NCI-H1105 treated with DMSO at 0.1 percent for 48 hours (cell line): ENCODE measurements at places on chromosomes 4 and X.

DNA sequence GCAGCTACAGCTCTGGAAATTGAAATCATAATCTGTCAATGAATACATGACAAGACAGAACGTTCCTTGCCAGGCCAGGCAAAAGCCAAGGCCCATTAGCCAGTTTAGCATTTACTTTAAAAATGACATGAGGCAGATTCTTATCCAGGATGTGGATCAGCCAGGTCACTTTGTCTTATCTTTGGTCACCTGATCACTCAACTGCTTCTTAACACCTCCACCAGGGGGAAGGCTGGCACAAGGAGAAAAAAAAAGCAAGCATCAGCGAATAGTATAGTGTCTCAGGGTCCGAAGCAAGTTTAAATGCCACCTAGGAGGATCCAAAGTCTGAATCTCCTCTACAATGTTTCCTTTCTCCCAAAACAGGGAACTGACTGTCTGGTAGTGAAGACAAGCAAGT, 18.8 kb downstream of the ATP1B4 start:
- peak; percentile 4 for DNase-seq

DNA sequence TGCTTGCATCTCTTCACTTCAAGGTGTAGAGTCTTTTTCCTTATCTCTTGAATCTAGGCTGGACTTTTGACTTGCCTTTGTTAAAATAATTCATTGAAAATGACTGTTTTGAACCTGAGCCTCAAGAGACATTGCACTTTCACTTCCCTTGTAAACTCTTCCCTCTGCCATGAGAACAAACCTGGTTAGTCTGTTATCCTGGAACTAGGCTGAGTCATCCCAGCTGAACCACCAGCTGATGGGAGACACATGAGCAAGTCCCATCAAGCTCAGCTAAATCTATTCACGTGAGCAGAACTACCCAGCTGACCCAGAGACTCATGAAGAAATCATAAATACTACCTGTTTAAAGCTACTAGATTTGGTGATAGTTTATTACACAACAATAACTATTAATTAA, 202.3 kb upstream of the CENPE start:
- DNase-seq, result no peak

- DNase-seq, result no peak
Measured at GRCh38 chrX:109862433-109862832, 129.4 kb upstream of the ACSL4 start.

DNA sequence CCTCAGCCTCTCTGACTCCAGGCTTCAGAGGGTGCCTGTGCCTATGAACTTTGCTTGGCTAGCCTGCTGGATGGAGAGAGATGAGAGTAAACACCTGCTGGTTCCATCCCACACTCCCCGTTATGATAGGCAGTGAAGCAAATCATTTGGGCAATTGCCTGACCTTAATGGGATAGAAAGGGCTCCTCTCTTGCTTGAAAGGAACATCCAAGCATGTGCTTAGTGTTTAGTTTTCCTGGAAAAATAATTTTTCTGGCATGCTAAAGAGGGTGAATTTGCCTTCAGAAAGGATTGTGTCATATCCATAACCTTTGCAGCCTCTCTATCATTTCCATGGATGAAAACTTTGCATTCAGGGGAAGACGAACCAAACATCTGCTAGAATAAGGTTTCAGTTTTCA, 10.8 kb downstream of the PLAC1 start:
- DNase-seq, result no peak

DNA sequence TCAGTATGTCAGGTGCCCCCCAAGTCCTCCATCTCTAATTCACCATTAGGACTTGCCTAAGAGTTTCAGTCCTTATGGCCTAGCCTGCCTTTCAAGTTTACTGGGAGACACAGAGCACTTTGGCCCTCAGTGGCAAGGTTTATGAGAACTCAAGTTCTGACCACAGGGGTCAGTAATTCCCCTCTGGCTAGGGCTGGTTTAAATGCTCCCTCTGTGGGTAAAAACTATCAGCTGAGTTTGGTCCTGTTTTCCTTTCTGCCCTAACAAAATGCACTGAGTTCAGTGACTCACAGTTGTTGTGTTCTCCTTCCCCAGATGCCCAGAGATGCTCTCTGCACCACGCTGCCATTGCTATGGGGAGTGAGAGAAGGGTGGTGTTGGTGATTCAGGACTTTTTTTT, 163.2 kb downstream of the RELL1 start:
- no peak for DNase-seq

- DNase-seq, result no peak
Measured at GRCh38 chr4:152807294-152807829, 27.6 kb downstream of the ARFIP1 start.

DNA sequence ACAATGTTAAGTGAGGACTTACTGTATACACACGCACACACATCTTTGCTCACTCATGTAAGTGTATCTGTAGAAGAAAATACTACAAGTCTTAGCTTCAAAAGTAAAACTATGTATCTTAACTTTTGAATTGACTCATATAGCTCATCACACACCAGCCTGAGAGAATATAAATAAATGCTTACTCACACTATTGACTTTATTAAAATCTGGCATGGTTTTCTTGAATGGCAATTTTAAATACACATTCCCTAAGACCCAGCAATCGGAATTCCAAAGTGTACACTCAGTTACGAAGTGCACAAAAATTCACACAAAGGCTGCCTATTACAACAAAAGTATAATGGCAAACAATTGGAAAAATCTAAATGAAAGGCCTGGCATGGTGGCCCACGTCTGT, 2.0 kb downstream of the ERCC6L start:
- no peak for DNase-seq

GRCh38 chrX:146264763-146265375, 447.2 kb downstream of the SLITRK2 start:
- DNase-seq, result peak; percentile 16

- DNase-seq, result no peak
Measured at GRCh38 chr4:153556435-153556815, 90.3 kb downstream of the TMEM131L start.

GRCh38 chr4:86848136-86848535, 1.0 kb downstream of the SLC10A6 start:
- DNase-seq, result no peak

DNA sequence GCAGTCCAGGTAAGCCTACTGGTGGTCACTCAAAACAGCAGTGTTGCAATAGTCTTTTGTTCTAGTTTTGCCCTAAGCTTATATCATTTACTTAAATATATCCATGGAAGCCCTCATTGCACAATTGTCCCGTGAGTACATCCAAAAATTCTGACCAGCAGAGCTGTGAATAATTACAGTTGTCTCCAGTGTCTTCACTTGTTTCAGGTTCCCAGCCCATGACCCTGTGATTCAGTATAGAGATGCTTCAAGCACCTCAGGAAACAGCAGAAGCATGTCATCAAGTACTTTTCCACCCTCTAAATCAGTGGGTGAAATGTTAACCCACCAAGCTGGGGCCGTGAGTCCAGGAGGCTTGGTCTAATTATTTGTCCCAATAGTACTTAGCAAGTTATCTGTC, 214.9 kb upstream of the RPS6KA3 start:
- no peak for DNase-seq

DNA sequence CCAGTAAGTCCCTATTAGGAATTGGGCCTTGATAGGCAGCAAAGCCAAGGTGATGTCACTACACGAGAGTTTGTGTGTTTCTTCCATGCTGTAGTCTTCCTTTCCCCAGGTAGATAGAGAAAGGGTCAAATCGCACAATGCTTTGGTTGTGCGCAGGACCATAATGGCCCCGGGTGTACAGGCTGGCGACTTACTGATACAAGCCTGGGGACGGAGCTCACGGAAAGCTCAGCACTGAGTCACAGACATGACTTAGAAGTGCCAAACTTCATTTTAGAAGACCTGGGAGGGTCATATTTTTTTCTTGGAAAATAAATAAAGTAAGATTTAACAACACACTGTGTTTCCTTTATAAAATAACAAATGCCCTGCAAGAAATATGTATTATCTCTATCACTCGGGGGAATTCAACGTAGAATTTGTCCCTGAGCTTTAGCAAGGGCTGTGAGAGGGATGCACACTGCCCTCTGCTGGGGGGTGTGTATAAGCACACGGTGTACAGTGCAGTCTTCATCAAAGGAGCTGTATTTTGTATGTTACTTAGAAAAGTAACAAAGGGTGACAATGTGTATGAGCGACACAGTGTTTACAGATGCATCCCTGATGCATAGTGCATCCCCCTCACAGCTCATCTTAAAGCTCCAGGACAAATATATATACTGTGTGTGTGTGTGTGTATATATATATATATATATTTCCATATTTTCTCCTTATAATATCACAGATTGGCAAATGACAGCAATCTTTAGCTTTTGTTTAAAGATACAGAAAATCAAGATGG, 254.5 kb upstream of the VEGFC start:
- DNase-seq, result peak; percentile 38

DNA sequence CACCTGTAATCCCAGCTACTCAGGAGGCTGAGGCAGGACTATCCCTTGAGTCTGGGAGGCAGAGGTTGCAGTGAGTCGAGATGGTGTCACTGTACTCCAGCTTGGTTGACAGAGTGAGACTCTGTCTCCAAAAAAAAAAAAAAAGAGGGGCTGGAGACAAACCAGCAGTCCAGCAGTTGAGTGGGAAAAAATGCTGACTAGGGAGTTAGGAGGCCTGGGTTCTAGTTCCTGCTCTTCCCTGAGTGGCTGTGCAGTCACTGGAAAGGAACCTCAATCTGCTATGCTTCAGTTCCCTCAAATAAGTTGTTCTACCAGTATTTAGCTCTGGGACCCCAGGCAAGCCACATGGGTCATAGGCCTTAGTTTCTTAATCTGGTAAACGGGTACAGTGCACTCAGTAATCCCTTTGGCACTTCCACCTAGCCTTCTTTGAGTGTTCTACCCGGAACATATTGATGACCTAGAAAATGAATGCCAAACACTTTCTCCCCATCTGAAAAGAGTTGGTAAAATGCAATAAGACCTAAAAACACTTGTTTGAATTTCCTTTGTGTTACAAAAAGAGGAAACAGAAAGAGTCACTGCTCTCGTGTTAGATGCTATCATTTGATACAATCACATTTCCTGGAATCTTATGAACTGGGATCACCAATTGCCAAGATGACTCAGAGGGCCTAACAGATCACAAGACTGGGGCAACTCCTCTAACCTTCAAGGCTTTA, 99.3 kb upstream of the EGFL6 start:
- DNase-seq, result no peak

- DNase-seq, result no peak
Measured at GRCh38 chr4:105147016-105147552, 408 bp downstream of the TET2 start.

- DNase-seq, result no peak
Measured at GRCh38 chr4:11393551-11393950, 35.1 kb downstream of the HS3ST1 start.

GRCh38 chr4:168440442-168441264, 39.6 kb downstream of the DDX60L start:
- no peak for DNase-seq
